ENCODE measurements at places on chromosomes 6 and 20.

- DNase-seq: no peak
Observed at GRCh38 chr20:6044115-6044514, 9.7 kb downstream of the LRRN4 start.

GRCh38 chr6:75492386-75493153 is 1.0 kb downstream of the FILIP1 start:
- no peak for DNase-seq

DNA sequence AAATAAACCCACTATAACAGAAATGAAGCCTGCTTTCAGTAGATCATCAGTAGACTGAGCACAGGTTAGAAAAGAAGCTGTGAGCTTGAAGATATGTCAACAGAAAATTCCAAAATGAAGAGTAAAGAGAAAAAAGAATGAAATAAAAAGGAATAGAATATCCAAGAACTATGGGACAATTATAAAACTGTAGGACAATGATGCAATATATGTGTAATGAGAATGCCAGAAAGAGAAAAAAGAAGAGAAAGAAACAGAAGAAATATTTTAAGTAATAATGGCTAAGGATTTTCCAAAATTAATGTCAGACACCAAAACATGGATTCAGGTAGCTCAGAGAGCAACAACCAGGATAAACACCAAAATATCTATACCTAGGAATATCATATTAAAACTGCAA is 191.4 kb upstream of the PLN start:
- no peak for DNase-seq

DNA sequence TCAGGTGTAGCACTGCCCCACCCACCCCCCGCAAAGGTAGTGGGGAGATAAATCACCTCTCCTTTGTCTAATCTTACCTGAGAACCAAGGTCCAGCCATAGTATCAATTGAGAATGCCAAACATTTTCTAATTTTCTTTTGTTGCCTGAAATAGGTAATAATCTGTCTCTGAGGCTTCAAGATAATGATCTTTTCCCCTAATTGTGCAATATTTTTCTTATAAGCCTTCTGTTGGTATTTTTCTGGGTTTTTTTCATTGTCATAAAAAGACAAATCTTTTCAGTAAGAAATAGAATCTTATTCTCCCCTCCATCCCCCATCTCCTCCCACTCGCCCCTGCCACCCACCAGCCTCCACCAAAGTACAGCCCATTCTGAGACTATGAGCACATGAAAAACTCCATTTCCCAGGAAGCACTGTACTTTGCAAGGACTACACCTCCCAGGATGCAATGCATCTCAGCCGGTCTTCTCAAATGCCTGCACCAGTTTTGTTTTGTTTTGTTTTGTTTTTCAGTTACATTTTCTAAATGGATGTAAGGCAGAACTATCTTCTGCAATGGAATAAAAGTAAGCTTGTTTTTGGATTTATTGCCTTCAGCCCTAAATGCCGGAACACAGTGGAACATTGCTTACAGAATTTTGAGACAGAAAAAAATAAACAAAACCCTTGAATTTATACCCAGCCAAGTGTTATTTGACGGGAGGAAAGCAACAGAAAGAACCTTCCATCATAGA is 268.0 kb downstream of the TFAP2A start:
- peak; percentile 23 for DNase-seq

DNA sequence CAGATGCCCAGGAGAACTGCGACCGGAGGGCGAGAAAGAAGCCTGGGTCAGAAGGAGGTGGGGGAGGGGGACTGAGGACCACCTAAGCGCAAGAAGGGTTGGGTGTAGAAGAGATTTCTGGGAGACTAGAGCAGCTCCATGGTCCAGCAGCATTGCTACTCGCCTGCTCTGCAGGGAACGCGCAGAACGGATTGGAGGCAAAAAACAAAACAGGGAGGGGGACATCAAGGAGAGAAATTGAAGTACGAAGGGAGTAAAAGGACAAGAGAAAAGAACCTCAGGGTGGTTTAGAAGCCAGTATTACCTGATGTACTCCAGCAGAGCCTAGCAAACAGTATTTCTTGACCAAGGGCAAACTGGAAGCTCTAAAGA is 537 bp upstream of the GABBR1 start:
- no peak for DNase-seq

- no peak for DNase-seq
Observed at GRCh38 chr6:13892017-13892645, 32.6 kb upstream of the RNF182 start.

DNA sequence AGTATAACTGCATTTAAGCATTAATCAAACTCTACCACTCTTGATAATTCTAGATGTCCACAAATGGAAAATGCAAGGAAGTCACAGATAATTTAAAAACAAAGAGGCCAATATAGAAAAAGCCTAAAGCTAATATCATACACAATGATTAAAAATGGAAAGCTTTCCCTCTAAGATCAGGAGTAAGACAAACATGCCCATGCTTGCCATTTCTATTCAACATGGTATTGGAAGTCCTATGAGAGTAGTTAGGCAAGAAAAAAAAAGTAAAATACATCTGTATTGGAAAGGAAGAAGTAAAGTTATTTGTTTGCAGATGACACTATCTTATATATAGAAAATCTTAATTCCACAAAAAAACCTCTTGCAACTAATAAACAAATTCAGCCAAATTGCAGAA is 164.6 kb upstream of the FERMT1 start:
- DNase-seq: no peak

DNA sequence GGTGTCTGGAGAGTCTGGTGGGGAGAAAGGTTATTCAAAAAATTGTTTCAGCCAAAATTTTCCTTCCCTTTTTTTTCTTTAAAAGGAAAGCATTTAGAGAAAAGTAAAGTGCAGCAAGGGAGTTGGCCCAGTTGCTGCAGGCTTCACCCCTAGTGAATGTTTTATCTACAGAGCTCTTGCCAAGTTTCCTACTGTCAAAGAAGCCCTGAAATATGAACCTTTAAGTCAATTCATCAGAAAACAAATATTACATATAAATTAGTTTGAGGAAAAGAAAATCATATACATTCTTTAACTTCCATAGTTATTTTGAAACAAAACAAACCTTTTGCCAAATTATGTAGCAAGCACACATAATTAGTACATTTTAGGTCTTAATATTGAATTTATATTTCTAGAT is 25.0 kb upstream of the HMGCLL1 start:
- DNase-seq: no peak

GRCh38 chr6:88374553-88374952 is 208.4 kb upstream of the CNR1 start:
- DNase-seq: no peak

DNA sequence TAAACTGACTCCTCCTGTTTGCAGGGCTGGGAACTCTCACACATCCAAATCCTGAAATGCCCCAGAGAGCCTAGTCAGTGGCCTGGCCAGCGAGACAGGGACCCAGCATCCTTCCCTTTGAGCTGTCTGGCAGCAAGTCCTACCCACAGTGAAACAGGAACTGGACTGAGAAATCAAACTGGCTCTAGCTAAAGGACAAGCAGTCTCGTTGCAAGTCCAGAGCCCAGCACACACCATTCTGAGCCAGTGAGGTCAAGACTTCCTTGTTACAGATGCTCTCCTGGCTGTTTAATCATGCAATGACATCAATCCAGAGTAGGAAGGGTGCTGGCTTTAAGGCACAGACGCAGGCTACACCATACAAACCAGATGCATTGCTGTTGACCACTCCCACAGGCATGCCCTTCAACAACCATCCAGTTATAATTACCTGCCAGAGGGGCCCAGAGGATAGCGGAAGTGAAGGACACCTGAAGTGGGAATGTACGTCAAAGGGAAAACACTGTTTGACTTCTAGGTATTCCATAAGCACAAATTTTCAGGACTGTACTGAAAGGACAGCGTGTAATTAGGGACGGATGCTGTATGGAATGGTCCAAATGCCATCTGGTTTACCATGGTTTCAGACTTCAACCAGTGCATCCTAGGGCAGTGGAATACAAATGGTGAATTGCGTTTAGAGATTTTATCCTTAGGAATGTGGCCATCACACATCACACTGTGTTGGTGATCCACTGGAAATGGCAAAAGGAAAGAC is 114.4 kb downstream of the SLC23A2 start:
- no peak for DNase-seq

GRCh38 chr20:3563133-3563532 is 92.3 kb downstream of the ATRN start:
- DNase-seq: no peak

- DNase-seq: no peak
Observed at GRCh38 chr6:3518356-3519190, 61.7 kb upstream of the SLC22A23 start.

- no peak for DNase-seq
Observed at GRCh38 chr6:149031859-149032598, 285.2 kb downstream of the UST start.

- no peak for DNase-seq
Observed at GRCh38 chr6:111487661-111488060, 4.6 kb upstream of the REV3L start.

- no peak for DNase-seq
Observed at GRCh38 chr20:52291109-52291508, 99.5 kb upstream of the ZFP64 start.

DNA sequence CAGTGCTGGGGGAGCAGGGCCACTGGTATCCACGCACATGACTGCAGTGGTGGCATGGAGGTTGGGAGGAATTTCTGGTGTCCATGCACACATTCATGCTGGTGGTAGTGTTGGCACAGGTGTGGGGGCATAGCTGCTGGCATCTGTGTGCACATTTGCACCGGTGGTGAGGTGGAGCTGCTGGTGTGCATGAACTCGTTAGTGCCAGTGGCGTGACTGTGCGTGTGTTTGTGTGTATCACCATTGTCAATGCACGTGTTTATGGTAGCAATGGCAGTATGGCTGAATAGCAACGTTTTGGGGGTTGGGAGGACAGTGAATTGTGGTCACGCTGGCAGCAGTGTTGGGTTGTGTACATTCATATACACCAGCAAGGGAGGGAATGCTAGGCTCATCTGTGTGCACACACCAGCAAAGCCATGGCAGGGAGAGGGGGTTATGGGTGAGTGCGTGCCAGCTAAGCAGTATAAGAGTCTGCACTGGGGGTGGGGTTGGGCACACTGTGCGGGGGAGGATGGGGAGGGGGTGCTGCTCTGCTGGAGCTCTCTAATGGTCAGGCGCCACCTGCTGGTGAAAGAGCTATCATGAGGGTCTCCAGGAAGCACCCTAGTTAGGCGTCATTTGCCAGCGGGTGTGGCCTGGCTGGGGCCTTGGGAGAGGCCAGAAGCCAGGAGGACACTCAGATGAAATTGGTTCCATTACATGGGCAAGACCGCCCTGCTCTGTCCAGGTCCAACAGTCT is 626.1 kb upstream of the ID4 start:
- peak; percentile 35 for DNase-seq

Data from Jurkat, Clone E6-1 (cell line).